D721Med (cell line): ENCODE measurements at places on chromosomes 5 and 9.

GRCh38 chr9:71858102-71858798, 52.7 kb downstream of the ABHD17B start:
- no peak for DNase-seq

DNA sequence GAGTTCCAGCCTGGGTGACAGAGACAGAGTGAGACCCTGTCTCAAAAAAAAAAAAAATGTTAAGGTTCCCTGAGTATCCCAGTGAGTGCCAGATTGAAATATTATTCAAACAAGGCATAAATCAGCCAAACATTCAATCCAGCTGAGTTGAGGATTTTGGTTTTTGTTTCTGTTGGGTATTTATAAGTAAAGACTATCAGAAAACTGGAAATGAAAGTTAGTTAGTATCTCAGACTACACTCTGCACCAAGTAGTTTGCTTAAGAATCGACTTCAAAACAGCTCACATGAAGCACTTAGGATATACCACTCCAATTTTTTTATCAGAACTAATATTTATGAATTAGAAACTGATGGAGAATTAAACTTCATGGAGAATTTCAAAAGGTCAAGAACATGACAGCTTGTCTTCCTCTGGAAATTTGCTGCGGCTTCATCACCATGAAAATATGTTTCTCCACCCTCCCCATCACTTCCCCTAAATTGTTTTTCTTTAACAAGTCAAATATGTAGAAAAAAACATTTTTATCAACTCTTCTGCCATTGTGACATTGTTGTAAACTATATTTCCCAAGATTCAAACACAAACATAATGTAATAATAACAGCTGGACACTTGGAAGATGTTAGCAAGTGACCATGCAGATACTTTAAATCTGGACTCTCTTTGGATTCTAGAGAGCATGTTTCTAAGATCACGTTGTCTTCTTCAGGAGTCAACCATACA, 110.0 kb upstream of the PTGER4 start:
- DNase-seq = no peak

- DNase-seq = no peak
Observed at GRCh38 chr5:87020099-87020934, 247.4 kb upstream of the RASA1 start.

DNA sequence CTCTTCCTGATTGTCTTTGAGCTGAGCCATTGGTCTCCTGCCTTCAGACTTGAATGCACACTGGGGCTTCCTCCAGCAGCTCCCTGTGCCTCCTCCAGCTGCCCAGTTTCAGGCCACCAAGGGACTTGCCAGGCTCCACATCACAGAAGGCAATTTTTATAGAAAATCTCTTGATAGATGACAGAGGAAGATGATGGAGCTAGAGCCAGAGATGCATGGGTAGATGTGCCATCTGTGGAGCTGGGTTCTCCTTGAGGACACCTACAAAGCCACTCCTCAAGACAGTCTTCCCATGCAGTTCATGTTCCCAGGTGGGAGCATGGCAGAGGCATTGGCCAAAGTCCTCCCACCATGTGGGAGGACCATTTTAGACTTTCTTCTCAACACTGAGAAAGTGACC, 239.6 kb upstream of the IRX1 start:
- DNase-seq = no peak

DNA sequence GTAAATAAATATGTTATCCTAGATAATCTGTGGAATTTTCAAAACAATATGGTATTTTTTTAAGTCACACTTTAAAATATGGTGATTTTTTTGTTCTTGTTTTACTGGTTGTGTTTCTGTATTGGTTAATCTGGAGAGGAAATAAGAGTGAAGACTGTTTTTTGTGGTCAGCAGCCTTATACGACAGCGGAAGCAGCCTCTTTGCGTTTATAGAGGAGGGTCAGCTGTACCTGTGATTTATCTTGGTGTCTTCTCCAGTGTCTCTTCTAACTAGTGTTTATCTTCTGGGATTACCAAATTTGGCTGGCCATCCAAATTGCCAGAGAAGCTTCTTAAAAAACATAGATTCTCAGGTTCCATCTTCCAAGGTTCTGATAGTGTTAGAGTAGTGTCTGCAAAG, 58.7 kb downstream of the ICE1 start:
- DNase-seq = no peak

- DNase-seq = no peak
Observed at GRCh38 chr5:113034182-113034773, 57.7 kb downstream of the DCP2 start.

GRCh38 chr9:7640231-7640630, 159.3 kb downstream of the DMAC1 start:
- DNase-seq = no peak

- DNase-seq = no peak
Observed at GRCh38 chr9:35659340-35659739, 1.2 kb downstream of the CCDC107 start.

- no peak for DNase-seq
Observed at GRCh38 chr9:33468797-33469621, 4.7 kb downstream of the NOL6 start.

DNA sequence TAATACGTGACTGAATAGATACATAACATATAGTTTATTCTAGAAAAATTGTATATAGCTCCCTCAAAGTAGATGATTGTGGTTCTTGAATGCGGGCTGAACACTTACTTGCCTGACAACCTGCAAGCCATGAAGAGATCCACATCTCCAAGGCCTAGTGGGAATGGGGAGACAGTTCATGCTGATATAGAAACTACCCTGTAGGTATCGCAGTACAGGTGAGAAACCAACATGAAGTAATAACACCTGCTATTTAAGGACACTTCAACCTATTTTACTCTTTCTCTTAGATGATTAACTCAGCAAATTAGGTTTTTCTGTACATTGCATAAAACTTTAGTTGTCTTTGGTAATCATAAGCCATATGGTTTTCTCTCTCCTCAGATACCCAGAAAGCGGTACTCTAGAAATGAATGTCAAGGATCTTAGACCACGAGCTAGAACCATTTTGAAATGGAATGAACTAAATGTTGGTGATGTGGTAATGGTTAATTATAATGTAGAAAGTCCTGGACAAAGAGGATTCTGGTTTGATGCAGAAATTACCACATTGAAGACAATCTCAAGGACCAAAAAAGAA, 47.3 kb downstream of the UHRF2 start:
- DNase-seq = no peak

DNA sequence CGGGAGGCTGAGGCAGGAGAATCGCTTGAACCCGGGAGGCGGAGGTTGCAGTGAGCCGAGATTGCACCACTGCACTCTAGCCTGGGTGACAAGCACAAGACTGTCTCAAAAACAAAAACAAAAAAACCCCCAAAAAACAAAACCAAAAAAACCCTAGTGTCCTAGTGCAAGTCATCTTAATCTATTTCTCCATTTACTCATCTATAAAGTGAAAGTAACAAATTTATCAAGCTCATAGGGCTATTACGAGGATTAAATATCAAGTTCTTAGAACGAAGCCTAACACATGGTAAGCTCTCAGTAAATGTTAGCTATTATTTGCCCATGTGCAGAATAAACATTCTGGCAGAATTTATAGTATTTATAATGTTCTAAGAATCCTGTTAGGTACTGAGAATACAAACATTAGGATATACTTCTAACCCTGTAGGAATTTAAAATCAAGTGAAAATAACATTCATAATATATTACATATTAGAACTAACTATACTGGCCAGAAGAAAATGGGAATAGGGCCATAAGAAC, 45.0 kb downstream of the GOLPH3 start:
- no peak for DNase-seq

GRCh38 chr9:69215774-69216485, 41.9 kb downstream of the TJP2 start:
- DNase-seq = no peak

- DNase-seq = no peak
Observed at GRCh38 chr5:171578049-171578828, 158.8 kb downstream of the FGF18 start.

DNA sequence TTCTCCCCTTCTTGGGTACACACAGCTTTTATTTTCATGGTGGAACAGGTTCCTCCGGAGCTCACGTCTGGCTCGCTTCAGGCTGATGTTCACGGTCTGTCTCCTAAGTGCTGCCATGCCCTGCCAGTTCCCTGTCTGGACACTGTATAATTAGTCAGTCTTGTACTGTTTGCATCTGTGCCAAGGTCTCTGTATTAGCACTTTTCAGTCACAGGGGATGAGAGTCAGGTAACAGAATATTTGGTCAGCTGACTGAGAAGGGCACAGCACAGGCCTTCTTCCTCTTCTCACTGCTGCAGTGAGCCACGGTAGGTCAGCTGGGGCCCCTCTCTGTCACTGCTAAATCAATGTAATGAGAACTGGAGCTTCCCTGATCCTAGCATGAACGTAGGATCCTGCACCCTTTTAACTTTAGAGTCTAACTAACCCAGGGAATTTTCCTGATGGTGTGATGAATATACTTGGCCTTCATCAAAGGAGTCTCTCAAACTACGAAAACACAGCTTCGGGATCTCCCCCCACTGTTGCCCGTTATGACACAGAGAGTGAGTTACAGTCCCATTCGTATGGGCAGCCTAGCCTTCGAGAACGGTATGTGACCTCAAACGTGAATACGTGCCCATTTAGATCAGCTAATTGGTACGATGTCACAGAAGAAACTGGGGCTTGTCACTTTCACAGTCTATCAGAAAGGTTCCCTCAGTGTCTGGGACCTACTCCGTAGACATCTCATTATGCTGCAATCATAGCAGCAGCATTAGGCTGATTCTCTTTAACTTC, 354.1 kb upstream of the RFX3 start:
- DNase-seq = no peak

GRCh38 chr5:157328277-157328912, 62.5 kb downstream of the CYFIP2 start:
- DNase-seq = peak; percentile 60

DNA sequence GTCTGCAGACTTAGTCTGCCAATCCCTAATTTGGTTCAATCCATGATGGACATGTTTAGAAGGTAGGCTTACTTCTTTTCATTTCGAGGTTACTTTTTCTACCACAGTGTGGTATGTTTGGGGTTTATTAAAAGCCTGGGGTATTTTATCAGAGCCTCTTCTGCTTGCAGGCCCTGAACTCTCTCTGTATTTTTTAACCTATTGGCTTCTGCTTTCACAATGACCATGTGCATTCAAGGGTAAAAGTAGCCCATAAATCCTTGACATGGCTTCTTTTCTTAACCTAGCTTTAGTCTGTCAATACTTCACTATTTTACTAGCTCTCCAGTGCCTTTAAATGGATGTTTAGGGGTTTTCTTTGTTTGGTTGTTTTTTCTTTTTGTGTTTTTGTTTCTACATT, 286.6 kb downstream of the FER start:
- no peak for DNase-seq

GRCh38 chr9:93697352-93698139, 121.2 kb downstream of the PHF2 start:
- DNase-seq = no peak
